ENCODE measurements at places on chromosomes 5 and 9.

GRCh38 chr5:86837610-86838009 is 219.9 kb downstream of the COX7C start:
- DNase-seq, result no peak

- DNase-seq, result no peak
Measured at GRCh38 chr5:41365369-41365768, 145.0 kb downstream of the PLCXD3 start.

DNA sequence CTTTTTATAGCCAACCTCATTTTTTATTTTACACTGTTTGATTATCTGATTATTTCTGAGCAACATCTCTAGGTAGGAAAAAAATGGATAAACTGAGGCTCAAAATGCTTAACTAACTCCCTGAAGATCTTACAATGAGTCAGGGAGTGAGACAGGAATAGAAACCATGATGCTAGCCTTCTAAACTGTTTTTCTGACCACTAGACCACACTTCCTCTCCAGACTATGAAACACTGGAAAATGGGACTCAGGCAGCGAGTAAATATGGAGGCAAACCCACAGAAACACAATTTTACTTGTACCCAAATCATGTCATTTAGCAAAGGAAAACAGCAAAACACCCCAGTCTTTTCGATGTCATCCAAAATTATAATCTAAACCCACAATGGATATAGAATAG is 129.9 kb upstream of the ANKH start:
- no peak for DNase-seq

DNA sequence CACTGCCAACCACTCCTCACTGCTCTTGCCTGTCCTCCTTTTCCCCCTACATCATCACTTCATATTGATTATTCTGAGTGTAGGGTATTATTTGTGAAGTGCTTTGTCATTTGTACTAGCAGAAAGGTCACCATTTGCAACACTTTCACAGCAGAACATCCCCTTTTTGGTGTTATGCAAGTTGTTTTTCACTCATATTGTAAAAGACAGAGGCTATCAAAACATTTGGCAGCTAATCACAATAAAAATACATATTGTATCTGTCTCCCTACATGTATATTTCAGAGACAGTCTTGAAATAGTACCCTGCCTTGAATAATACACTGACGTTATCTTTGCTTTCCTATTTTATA is 82.3 kb downstream of the ANXA1 start:
- no peak for DNase-seq
